ENCODE measurements at places on chromosomes 5 and 9.

- no peak for DNase-seq
These were observed 9.4 kb upstream of the C5orf15 start for GRCh38 chr5:133977858-133978257.

DNA sequence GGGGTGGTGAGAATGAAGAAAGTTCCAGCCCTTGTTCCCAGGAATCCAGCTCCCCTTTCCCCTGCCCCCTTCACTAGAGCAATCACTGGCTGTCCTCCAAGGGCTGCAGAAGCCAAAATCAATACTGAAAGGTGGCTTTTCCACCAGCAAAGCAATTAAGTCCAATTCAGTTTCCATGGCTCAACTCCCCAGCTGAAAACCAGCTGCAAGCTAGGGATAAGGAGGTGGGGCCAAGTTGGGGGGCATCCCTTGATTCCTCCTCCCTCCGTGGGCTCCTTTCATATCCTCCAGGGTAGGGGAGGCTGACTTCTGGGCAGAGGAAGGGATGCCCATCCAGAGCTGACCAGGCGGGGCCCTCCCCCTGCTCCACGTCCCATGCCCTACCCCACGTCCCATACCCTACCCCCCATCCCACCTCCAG is 22.7 kb downstream of the CAMK2A start:
- no peak for DNase-seq

DNA sequence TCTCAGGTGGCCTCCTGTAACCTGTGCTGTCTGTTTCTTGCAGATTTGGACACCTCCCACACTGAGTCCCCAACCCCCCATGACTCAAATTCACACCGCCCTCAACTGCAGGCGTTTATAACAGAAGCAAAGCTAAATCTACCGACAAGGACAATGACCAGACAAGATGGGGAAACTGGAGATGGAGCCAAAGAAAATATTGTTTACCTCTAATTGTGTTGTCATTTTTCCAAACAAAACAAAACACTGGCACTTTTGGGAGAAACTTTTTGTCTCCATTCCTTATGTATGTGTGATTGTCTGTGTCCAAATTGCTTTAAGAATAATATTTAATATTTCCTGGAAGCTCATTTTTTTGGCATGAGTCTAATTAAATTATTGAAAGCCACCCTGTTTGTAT is 314.8 kb downstream of the ARHGEF28 start:
- DNase-seq: no peak

- no peak for DNase-seq
These were observed 80.8 kb downstream of the RORB start for GRCh38 chr9:74577956-74578355.

DNA sequence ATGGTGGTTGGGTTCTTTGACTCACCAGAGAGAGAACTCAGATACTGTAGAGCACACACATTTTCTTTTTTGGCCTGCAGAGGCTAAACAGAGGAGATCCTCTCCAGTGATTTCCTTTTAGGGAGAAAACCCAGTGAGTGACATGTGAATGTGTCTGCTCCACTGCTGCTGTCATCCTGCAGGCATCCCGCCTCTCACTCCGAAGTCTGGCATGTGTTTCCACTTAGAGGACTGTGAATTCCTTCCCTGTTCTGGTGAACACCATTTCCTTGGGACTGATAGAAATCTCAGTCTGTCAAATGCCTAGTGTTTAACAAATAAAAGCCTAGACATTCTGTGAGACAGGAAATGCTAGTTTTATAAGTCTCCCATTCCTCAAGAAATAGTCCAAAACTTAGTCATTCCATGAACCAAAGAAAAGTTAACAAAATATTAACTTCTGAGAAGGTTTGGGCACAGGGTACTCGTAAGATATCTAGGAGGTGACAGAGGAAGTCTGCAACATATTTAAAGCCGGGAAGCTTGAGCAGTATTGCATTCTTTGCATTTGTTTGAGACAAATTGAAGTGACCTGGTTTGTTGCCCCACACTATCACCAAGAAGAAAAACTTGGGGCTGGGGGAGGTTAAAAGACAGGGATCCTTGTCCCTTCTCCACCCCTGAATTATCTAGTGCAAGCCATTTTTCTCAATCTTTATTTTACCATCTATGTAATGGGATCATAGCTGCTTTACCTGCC is 74.9 kb upstream of the NIPAL4 start:
- no peak for DNase-seq

All from NCI-H187 (cell line).